Myocyte (in vitro differentiated cells): ENCODE measurements at places on chromosomes 3 and 15. TPM values are rescaled to one million over a fixed set of nuclear protein-coding genes. Genes with fewer than 3 reads are reported as not detected.

SPINT1 gene
- total RNA-seq = not detected in 2 replicates

GPR171 gene
- total RNA-seq = not detected in 2 replicates

DPPA2 gene
- not detected in 2 replicates for total RNA-seq

- DNase-seq = no peak
These were observed 204.5 kb downstream of the XXYLT1 start for GRCh38 chr3:195066441-195066841.

DNA sequence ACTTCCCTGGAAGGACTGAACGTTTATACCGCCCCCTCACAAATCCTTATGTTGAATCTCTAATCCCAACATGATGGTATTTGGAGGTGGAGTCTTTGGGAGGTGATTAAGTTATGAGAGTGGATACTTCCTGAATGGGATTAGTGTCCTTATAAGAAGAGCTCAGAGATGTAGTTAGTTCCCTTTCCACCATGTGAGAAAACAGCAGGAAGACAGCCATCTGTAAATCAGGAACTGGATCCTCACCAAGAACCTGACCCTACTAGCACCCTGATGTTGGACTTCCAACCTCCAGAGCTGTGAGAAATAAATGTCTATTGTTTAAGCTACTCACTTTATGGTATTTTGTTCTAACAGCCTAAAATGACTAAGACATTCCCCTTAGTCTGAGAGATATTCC is 33.3 kb upstream of the SACM1L start:
- DNase-seq = no peak

KLHL6 gene
- not detected in 2 replicates for total RNA-seq

TMEM158 gene
- 131 and 157 TPM in 2 replicates for total RNA-seq

DNA sequence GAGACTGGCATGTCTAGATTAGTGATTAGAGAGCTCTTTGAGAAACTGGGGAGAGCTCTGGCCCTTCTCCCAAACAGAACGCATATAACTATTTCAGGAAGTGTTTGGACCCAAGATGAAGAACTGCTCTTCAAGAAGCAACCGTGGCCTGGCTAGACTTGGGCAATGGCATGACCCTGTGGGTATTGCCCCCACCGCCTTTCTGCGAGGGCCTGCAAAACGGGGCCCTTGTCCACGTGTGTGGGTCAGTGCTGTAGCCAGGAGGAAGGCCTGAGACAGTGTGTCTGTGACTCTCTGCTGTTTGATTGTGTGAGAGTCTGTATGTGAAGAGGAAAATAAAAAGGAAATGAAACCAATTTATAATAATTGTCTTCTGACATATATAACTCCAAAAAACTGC is 42.5 kb downstream of the EEFSEC start:
- DNase-seq = no peak

DNA sequence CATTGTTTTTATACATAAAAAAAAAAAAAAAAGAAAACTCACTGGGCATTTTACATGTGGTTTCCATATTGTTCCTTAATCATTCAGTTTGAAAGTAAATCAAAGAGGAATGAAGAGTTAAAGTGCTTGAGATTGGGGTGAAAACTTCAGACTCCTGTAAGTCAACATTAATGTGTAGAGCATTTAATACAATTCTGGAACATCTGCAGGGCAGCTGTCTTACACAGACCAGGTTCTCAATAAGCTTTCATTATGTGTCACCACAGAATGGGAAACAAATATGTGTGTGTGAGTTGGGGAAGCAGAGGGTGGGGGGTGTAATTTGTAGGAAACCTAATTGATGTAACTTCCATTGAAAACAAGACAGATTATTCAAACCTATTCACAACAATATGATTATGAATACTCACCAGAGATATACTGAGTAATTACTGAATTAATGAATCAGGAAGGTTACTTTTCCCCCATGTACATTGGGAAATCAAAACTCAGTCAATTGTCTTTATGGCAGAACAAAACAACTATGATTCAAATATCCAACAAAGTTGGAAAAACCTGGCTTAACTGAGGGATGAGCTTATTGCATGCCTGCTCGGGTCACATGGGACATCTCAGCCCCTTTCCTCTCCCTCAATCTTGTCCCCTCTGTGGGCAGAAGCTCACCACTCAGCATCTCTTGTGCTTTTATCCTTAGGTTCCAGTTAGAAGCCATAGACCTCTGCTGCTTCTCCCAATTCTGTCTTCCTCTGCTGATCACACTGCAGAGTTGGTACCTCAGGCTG is 281.2 kb upstream of the THBS1 start:
- no peak for DNase-seq

CSPG4 gene
- 6.2 and 19.6 TPM in 2 replicates for total RNA-seq

- DNase-seq = no peak
These were observed 48.6 kb upstream of the C15orf39 start for GRCh38 chr15:75153087-75153486.

OR5K2 gene
- not detected in 2 replicates for total RNA-seq

- DNase-seq = no peak
These were observed 52.0 kb upstream of the CCNB2 start for GRCh38 chr15:59052915-59053407.

- no peak for DNase-seq
These were observed 403.2 kb downstream of the ZBTB20 start for GRCh38 chr3:114743746-114744485.

- no peak for DNase-seq
These were observed 332.4 kb upstream of the PPP2R3A start for GRCh38 chr3:135633078-135633477.

DNA sequence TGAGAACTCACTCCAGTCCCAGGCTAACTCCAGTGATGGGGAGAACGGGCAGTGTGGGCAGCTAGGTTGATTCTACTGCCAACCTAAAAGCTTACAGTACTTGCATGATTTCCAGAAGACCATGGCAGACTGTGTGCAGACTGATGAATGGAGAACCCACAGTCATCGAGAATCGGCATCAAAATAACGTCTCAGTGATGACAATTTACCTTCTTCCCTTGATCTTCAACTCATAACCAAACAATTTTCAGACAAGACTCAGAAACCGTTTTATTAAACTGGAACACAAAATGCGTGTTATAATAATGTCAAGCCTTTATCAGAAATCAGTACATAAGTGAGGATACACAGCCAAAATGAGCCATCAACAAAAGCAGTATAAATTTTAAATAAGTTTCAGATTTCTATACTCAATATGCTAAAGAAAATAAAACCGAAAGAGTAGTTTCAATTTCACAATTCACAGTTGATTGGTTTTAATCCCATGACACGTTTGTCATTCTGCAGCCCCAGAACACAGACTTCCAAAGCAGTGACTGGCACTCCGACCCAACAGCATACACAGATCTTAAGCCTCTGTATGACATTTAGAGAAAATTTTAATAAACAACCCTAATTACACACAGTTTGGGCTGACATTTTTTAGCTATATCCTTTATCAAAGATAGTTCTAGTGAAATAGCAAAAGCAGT is 54.5 kb downstream of the ZMAT3 start:
- DNase-seq = no peak

NIPA2 gene
- total RNA-seq = 99.8 and 103 TPM in 2 replicates

DNA sequence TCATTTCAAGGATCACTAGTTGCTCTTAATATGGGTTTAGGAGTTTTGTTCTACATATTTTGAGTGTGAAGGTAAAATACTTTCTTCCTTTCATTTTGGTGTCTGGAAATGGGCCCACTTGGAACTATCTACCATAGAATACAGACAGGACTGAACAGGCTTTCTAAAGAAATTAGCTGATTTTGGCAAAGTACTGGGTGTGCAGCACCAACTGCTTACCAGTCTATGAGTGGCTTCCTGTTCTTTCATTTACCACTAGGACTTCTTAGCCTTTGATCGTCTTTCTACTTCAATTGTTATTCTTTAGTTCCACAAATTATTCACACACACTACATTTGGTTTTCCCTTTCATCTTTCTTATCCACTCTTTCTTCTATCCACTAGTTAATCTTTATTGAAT is 1196.3 kb downstream of the ROBO1 start:
- DNase-seq = no peak

TRIM42 gene
- total RNA-seq = not detected in 2 replicates

DNA sequence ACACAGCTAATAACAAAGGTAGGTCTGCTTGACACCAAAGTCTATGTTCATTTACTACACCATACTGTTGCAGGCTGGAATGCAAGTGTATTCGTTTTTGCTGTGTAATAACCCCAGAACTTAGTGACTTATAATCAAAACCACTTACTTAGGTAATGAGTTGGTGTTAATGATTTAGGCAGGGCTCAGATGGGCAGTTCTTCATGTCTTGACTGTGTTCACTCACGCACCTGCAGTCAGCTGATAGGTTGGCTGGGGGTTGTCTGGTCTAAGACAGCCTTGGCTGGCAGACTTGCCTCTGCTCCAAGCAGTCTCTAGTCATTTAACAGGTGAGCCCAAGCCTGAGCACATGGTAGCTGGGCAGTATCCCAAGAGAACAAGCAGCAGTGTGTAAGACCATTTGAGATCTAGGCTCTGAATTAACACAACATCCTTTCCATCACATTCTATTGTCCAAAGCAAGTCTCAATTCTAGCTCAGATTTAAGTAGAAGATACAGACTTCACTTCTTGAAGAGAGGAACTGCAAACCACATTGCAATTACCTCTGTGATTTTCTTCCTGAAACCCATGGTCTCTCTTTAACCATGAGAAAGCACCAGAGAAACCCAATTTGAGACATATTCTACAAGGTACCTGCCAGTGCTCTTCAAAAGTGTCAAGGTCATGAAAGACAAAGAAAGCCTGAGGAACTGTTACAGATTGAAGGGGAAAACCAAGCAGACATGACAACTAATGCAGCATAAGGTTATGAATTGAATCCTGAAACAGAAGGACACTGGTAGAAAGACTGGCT is 13.3 kb upstream of the DCLK3 start:
- DNase-seq = no peak

DNA sequence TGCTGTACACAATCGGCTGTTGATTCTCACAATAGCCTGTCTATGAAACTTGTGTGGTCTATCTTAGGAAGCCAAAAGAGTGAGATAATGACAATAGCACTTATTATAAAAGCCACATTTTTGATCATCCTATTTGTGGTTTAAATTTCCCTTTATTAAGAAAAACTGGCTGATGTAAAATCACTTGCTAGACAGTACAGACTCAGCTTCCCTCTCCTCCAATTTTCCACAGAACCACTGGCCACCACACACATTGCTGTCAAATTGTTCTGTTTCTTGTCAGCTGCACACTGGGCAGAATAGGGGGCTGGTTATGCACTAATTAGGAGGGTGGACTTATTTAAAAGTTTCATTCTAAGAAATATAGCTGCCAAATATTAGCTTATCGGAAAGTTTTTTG is 425.9 kb downstream of the EPHA3 start:
- no peak for DNase-seq

GRCh38 chr3:184683234-184683633 is 28.6 kb downstream of the MAGEF1 start:
- DNase-seq = no peak

- peak; percentile 49 for DNase-seq
These were observed 8.3 kb upstream of the PLCH1 start for GRCh38 chr3:155753038-155753639.

BFSP2 gene
- total RNA-seq = not detected in 2 replicates

DNA sequence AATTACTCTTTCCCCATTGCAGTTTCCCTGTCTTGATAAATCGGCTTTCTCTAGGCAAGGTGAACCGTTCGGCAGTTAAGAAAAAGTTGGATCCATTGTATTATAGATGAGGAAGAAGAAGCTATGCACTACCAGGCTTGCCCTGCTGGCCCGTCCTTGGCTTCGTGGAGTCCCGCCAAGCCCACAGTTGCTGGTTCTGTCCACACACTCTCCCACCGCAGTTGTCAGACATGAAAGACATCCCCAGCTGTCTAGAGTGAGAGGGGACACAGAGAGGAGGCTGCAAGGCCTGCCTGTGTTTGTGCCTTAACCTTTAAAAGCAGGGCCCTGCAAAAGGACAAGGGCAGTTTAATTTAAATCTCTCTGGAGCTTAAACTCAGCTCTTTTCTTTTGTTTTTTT is 47.2 kb upstream of the PLCL2 start:
- peak; percentile 95 for DNase-seq

TBL1XR1 gene
- total RNA-seq = 150 and 167 TPM in 2 replicates

GRCh38 chr3:25654576-25654975 is 10.1 kb downstream of the TOP2B start:
- DNase-seq = no peak

- peak; percentile 64 for DNase-seq
These were observed 9.0 kb upstream of the COPG1 start for GRCh38 chr3:129240436-129240835.

DPPA4 gene
- total RNA-seq = 0.21 TPM in 1 of 2 replicates, not detected in the other

KCNAB1 gene
- total RNA-seq = 0.16 and 0.40 TPM in 2 replicates

GRCh38 chr15:53884441-53884840 is 93.8 kb upstream of the UNC13C start:
- DNase-seq = no peak

- no peak for DNase-seq
These were observed 53.9 kb downstream of the CRTC3 start for GRCh38 chr15:90583471-90584252.

DNA sequence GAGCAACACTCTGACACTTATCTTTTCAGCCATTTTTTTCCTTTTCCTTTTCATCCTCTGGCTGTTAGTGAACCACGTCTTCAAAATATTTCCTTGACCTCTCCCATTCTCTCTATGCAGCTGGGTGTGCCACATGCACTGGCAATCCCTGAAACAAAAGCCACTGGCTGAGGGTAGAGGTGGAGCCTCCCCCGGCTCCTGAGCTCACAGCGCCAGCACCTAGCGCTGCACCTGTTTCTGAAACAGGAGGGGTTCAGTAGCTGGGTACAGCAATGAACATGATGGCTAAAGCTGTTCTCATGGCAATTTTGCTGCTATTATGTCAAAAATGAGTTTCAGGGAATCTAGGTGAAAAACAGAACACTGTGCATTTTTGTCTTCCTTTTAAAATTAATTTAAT is 314.7 kb upstream of the ATP10A start:
- no peak for DNase-seq

DNA sequence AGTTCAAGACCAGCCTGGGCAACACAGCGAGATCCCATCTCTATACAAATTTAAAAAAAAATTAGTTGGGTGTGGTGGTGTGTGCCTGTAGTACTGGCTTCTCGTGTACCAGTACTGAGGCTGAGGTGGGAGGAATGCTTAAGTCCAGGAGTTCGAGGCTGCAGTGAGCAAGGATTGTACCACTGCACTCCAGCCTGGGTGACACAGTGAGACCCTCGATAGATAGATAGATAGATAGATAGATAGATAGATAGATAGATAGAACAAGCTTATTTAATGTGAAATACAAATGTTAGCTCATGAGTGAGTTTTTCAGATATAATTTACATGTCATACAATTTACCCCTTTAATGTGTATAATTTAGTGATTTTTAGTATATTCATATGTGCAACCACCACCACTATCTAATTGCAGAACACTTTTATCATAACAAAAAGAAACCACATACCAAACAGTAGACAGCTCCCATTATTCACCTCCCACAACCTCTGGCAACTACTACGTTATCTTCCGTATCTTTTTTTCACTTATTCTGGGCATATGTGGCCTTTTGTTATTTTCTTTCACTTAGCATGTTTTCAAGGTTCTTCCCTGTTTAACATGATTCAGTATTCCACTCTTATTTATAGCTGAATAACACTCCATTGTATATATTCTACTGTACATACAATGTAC is 13.1 kb upstream of the PRRT3 start:
- no peak for DNase-seq
